ENCODE measurements at places on chromosomes 6 and 20.

DNA sequence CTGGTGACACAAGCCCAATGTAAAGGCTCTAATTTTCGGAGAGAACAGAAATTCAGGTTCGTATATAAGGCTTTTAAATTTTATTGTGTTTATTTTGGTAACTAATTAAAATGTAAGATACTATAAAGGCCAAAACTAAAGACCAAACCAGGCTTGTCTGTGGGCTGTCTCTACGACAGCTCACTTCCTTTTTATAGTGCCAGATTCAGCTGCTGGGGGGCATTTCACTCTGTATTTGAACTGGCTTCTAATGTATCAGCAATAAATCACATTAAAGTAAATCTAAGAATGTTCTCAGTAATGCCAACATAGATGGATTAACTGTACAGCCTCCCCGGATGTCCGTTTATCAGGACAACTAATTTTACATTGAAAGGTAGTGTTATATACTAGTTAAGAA is 31.1 kb upstream of the STXBP5 start:
- DNase-seq, result no peak

GRCh38 chr6:143896126-143896860 is 32.0 kb downstream of the ZC2HC1B start:
- peak; percentile 24 for DNase-seq

DNA sequence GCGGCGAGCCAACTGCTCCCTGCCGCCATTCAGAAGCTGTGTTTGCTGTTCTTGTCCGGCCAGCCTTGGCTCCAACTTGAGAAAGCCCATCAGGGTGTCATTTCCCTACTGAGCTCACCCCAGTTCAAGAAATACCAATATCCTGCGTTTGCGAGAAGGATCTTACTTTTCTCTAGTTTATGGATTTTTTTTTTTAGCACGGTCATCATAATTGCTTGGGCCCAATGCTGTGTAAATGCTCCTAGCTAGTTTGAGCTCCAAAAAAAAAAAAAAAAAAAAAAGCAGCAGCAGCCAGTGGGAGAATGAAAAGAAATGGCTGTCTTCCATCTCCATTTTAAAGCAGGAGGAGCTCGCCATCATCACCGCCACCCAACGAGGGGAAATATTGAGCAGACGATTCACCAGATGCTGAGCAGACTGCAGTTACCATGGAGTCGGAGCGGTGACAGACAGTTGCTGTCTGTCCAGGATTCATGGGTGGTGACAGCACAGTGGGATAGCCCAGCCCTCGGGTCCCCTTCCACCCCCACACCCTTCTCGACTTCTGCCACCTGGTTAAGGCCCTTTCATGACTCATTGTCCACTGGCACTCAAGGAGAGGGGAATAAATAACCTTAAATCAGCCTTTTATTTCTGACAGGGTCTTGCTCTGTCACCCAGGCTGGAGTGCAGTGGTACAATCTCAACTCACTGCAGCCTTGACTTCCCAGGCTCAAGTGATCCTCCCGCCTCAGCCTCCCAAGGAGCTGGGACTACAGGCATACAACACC is 132.4 kb upstream of the SNX9 start:
- DNase-seq, result no peak

GRCh38 chr20:48944663-48945297 is 23.3 kb downstream of the ARFGEF2 start:
- DNase-seq, result no peak

DNA sequence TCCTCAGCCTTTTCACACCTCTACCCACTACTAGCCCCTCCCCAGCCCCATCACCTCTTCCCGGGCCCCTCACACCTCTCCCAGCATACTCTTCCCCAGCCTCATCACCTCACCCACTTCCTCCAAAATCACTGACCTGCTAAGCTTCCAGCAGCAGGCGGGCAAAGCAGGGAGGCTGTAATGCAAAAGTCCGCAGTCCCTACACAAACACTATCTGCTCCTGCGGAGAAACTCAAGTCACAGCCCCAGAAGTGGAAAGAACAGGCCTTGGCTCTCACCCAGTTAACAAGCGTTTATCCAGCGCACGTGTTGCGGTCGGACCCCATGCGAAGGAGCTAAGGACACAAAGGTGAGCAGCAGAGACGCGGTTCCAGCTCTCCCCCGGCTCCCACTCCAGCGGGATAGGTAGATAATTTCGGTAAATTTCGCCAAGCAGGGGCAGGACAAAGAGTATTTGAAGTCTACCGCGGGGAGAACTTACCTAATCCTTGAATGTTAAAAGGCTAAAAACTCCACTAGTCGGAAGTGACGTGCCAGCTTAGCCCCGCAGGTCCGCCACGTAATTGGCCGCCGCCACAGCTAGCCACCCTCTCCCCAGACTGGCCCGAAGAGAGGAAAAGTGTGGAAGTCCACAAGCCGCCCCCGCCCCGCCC is 728 bp upstream of the TRIM39 start:
- peak; percentile 73 for DNase-seq

DNA sequence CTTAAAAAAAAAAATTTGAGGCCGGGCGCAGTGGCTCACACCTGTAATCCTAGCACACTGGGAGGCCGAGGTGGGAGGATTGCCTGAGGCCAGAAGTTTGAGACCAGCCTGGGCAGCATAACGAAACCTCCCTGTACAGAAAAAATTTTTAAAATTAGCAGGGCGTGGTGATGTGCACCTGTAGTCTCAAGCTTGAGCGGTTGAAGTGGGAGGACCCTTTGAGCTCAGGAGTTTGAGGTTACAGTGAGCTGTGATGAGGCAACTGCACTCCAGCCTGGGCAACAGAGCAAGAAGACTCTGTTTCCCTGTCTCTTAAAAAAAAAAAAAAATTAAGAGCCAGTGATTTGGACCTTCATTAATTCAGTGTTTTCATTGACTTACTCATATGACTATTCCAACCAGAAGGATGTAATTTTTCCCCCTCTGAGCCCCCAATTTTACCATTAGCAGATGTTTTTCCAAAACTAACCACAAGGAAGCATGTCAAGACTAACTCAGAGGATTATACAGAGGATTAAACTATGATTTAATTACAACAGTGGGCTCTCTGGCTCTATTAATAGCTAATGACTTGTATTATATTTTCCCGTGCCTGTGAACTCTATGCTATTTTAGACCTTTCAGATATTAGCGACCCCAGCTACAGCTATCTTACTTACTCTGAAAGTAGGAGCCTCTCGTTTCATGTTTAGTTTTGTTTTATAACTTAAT is 75.1 kb downstream of the ARID1B start:
- DNase-seq, result no peak

DNA sequence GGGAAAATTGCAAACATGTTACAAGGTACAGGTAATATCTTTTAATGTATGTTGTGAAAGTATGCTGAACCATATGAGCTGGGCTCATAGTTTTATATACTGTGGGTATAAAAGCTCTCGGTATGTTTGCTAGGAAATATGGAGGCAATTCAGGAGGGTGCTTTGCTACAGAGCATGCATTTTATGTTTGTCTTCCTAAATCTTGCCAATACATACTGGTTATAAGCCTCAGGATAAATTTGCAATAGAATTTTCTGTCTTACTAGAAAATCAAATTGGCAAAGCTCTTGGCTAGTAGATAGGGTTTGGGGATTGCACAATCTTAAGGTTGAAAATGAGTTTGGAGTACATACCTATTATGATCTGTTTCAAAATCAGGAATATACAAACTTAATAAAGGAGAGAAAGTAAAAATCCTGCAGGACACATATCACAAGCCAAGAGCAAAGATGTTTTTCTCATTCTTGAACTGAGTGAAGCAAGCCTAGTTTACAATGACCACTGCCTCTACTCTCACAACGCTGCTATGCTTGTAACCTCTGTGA is 751.2 kb downstream of the HDGFL1 start:
- DNase-seq, result no peak

DNA sequence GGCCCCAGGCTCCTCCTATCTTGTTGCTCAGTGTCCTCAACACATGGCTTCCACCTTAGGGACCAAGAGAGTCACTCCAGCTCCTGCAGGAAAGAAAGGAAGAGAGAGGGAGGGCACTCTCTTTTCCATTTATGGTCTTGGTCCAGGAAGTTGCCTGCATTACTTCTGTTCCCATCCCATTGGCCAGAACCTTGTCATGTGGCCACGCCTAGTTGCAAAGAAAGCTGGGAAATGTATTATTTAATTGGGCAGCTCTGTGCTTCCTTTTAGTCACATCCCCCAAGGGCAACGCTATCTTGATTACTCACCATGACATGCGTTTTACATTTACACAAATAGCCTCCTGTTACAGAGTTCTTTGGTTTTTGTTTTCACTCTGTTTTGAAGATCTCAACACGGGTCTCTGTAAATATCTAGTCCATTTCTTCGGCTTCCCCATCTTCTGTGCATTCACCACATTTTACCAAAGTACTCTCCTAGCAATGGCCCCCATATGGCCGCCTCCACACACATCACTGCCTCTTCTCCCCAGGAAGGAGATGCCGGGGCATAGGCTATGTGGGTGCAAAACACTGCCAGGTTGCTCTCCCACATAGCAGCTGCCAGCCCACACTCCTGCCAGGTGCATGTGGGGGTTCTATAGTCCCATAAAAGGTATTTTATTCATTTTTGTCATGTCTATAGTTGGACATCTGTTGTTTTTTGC is 35.7 kb upstream of the ZMYND8 start:
- no peak for DNase-seq

DNA sequence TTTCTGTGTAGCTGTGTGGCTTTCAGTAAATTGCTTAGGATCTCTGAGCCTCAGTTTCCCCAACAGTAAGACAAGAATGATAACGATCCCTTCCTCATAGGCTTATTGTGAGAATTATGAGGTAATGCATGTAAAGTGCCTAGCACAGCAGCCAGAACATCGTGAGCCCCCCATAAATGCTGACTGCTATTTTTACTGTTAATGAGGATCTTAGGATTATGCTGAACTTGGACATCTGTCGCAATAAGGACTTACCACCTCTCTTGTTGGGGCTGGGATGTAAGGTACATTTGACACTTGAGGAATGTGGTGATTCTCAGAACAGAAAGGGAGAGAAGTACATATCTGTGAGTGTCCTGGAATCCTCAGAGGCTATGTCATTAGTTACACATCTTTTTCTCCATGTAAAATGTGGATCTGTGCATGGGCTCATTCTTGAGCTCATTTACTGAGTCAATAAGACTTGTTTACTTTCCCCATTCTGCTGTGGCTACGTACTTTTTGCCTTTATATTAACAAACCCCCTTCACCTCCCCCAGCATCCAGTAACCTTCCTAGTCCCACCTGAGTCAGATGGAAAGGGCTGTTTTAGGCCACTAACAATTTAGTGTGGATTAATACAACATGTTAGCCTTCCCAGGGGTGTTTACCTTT is 64.4 kb upstream of the PLEKHG1 start:
- DNase-seq, result no peak

DNA sequence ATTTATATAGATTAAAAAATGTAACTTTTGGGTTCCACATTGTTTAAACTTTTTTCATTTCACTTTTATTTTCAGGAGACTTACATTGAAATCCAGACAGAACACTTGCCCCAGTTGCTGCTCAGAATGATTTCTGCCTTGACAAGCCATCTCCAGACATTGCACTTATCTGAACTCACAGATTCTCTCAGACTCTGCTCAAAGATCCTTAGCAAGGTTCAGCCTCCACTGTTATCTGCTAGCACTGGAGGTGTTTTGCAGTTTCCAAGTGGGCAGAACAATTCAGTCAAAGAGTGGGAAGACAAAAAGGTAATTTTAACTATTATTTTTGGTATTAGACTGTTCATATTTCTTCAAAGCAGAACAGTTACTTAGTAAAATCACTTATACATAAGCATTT is 58.0 kb downstream of the DOP1A start:
- DNase-seq, result no peak

GRCh38 chr6:65646544-65646943 is 60.5 kb downstream of the EYS start:
- DNase-seq, result no peak

- no peak for DNase-seq
Observed at GRCh38 chr6:131042664-131043063, 20.4 kb downstream of the EPB41L2 start.

DNA sequence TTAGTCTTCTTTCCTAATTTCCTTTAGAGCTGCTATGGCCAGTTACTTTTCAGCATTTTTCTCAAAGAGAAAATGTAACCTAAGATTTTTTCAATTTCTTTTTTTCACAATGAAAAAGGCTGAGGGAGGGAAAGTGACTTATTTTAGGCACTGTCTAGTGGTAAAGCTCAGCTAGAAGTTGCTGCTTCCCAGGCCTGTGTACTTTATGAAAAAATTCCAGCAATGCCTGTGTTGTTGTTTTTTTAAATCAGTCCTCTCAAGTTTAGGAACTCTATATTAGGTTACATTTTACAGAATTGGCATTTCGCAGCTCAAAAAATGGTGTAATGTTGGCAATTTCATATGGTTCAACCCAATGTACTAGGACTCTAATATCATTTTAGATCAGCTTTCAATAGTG is 269.6 kb downstream of the ARID1B start:
- DNase-seq, result no peak

- DNase-seq, result peak; percentile 83
Observed at GRCh38 chr6:50826803-50827202, 8.1 kb downstream of the TFAP2B start.
